ENCODE measurements at places on chromosomes 3 and 15.

GRCh38 chr3:12957339-12957738 lies 115.9 kb downstream of the IQSEC1 start:
- no peak for DNase-seq

- DNase-seq = no peak
Observed at GRCh38 chr3:41293169-41293681, 93.9 kb downstream of the CTNNB1 start.

DNA sequence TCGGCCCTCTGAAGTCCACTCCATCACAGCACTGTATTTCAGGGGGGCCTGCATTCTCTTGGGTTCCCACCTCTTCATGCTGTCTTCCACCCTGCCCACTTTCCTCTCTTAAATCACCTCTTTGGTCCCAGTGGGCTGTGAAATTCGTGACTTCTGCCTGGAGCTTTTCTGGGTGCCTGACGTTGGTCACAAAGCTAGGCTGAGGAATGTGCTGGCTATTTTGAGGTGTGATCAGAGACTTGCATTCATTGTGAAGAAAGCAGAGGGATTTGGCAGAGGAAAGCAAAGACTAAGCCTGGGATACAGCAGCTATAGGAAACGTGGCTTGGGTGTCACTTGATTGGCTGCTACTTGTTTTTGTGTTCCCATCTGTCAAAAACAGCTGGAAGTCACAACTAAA lies 202.5 kb downstream of the SATB1 start:
- DNase-seq = no peak

DNA sequence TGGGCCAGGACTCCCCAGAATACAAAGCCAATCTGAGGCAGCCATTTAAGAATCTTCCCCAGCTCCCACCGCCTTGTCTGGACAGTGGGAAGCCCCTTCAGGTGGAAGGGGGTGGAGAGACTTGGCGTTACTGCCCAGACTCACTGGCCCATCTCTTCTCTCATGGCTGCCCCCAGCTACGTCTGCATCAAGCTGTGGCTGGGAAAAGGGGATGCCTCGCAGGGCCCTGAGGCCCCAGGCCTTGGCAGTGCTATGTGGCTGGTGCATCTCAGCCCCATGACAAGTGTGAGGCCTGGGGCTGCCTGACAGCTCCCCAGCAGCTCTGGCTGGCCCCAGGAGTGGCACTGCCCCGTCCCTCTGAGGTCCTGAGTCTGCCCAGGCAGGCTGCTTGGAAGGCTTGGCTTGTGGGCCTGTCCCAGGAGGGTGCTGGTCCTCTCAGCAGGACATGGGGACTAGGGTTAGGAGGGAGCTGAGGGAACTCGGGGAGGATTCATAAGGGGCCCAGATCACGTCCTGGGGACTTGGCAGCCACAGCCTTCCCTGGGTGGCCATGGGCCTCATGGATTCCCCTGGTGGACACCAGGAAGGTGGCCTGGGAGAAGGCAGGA lies 20.2 kb upstream of the SLC41A3 start:
- no peak for DNase-seq

DNA sequence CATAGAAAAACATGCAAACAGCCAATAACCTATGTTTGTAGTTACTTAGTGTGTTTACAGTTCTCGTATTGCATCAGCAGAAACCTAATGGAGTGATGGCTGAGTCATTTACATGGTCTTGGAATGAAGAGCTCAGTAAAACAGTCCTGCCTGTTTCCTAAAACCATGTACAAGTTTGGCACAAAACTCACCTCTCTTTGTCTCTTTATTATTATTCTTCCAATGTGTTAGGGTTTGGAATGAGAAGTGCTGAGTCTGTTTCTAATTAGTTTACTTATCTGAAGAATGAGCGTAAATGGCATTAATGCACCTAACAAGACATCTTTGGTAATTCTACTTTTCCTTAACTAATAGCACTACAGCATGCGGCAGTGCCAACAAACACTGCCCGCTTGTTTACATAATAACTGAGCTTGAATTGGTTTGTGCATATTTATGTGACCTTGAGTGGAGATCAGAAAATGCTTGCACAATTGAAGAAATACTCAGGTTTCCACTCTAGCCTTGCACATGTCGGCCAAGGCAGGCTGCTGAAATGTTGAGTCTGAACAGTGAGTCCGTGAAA lies 385.4 kb upstream of the SEMA6D start:
- no peak for DNase-seq

All from activated CD4-positive, CD25-positive, alpha-beta regulatory T cell (primary cell).